ENCODE measurements at places on chromosomes 2 and 18.
A peak's percentile ranks its signal among the peaks of the same experiment; 100 is the strongest.

DNA sequence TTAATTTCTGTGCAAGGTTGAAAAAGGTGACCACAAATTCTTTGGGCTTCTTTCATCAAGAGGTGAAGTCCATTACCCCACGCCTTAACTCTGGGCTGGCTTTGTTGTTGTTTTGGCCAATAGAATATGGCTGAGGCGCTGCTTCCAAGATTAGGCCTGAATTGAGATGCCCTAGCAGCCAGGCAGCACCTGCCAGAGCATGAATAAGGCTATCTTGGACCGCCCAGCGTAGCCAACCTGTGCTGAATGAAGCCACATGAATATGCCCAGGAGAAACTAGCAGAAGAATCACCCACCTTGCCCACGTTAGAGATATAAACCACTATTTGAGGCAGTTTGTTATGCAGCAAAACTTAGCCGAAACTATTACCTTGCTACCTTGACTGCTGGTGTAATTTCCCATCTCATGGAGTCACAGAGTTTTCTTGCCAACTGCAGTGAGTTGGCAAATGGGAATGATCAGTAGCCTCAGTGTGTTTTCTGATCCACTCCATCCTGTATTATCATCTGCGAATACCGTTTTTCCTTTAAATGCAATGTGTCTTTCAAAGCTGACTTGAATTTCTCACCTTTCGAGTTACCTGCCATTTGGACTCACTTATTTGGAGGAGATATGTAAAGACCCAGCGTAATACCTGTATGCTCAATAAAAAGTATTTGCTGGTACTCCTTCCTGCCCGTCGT is 679 bp downstream of the TSGA10 start:
- DNase-seq = no peak

- no peak for DNase-seq
Measured at GRCh38 chr18:57585421-57585820, 1.1 kb downstream of the FECH start.

- peak; percentile 3 for DNase-seq
Measured at GRCh38 chr2:220585241-220585640, 957.8 kb downstream of the SLC4A3 start.

DNA sequence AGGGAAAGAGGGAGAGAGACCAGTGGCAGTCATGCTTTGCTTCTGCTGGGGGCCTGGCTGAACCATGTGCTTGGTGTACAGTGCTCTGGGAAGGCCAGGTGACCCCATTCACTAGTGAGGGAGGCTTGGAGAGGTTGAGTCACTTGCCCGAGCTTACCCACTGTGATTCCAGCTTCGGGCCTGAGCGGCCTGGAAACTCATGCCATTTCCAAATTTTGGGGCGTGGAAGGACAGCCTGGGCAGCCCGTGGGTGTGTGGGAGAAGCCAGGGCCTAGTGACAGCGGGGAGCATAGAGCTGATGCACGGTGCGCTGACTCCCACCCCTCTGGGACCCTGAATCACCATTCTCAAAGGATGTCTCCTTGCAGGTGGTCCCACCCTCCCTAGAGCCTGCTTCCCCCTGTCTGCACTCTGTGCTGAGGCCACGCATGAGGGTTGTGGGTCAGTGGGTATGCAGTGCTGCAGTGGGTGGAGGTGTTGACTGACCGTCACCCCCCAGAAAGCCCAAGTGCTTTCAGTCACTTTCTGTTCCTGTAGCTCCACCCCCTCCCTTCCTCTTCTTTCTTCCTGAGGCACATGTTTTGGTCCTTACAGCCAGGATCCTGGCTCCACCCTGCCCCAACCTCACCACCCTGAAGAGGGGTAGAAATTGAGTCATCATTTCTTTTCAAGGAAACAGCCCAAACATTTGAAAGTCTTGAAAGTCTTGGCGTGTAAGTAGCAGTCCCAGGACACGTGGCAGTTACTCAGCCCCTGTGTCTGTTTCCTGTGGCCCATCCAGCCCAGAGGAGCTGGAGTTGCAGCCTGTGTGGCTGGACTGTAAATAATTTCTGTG is 69.3 kb upstream of the MCFD2 start:
- DNase-seq = peak; percentile 83

- no peak for DNase-seq
Measured at GRCh38 chr2:162369551-162369950, 25.6 kb downstream of the GCA start.

GRCh38 chr2:38502107-38502506 is 100.6 kb downstream of the HNRNPLL start:
- DNase-seq = no peak

DNA sequence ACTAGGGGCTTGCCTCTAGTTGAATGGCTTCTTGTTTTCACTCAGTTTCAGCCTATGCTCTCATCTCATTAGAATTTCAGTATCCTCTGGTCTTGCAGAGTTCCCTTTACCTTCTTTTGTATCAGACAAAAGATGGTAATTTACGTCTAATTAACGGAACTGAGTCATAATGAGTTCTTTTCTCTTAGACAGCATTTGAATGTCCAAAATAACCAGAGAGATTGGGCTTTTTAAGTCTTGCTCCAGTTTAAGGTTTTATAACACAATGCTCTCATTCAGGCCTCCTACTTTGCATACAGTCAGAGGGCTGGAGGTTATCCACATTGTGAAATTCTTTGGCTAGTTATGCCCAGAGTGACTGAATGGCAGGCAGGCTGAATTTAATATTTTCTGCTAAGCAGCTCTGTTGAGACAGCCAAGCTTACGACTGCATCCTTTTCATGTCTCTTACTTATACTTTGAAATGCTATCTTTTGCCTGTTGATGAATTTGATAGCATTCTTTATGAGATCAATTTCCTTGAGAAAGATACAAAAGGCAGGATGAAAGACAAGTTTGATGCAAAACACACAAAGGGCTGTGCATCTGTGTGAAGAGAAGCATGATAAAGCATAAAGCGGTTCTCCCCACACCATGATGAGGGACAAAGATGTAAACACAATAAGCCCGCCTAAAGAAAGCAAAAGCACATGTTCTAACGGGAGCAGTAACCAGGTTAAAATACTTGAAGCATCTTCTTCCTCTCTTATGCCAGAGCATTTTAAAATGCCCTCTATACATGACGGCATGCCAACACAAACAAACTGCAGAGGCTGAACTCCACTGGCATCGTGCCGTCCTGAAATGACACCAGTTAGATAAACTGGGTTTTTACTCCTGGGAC is 90.0 kb downstream of the CDH2 start:
- no peak for DNase-seq

- DNase-seq = no peak
Measured at GRCh38 chr18:49936821-49937220, 123.5 kb upstream of the ACAA2 start.

DNA sequence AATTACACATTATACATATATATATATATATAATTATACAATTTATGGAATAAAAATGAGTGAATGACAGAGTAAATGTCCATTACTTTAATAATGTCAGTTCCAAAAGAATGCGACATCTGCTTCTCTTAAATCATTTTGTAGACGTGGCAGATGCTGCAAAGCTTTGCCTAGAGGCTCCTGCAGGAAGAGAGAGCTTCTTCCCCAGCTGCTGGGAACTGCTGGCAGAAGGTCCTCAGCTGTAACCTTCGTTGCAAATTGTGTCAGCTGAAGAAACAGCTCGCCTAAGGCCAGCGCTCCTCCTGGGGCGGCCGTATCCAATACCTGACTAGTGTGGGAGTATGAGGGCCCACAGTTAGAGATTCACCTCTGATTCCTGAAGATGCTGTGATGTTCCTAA is 9.6 kb upstream of the THNSL2 start:
- DNase-seq = no peak

DNA sequence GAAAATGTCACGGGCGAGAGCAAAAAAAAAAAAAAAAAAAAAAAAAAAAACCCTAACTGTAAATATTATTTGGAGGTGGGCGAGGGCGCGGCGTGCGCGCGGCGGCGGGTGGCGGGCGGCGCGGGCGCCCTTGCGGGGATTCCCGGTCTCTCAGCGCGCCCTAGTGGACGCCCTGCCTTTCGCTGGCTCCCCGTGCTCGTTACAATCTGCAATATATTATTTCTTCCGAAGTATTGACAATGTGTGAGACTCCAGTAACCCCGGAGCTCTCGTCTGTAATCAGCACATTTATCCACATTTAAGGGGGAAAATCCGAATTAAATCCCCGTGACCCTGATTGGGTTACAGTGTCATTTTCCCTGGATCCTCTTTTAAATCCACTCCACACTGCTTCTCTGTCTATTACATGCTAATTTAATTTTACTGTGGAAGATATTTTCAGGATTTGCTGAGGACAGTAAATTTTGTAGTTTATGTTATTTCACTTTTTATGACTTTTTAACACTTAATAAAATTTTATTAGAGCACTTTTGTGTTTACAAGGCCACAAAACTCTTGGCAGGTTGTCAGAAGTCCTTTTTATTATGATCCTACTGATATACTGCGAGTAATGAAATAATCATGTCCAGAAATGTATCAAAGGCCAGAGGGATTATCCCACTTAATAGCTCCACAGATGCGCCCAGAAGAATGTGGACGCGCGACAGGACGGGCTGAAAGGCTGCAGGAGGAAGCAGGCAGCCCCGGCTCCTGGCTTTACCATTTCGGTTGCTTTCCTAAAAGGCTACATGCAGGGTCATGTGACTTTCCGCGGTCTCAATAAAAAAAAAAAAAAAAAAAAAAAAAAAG is 369.1 kb downstream of the MTX2 start:
- peak; percentile 4 for DNase-seq

DNA sequence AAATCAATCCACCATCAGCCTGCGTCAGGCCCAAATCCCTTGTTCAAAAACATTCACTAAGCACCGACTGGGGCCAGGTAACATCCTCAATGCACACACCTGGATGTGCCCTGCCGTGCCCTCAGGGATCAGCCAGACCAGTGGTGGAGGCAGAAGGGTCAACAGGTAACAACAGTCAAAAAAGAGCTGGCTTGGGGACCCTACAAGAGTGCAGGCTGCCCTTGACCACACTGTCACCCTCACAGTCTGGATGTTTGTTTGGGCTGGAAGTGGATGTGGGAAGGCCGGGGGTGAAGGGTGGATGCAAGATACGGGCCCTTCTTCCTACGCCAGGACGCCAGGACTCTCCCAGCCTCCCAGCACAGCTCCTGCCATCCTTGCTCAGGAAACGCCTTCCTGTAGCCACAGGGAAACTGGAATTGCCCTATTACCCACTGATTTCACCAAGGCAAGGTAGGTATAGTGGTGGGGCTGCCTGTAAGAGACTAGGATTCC is 2.7 kb downstream of the BIN1 start:
- DNase-seq = no peak

DNA sequence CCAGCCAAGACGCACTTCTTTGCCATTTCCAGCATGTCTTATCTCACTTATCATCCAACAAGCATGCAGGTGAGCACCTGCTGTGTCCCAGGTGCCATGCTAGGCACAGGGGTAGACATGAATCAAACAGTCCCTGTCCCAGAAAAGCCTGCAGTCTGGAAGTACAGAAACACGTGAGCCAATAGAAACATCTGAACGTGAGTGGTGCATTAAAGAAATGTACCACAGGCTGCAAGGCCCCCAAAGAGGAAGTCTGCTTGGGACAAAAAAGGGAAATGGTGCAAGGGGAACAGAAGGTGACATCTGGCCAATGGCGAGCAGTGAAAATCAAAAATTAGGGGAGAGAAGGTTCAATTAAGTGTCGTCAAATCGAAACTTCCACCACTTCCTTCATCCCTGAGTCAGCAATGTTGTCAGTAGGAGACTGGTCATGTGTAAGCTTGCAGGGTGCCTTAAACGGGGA is 17.6 kb upstream of the TMEM247 start:
- no peak for DNase-seq

DNA sequence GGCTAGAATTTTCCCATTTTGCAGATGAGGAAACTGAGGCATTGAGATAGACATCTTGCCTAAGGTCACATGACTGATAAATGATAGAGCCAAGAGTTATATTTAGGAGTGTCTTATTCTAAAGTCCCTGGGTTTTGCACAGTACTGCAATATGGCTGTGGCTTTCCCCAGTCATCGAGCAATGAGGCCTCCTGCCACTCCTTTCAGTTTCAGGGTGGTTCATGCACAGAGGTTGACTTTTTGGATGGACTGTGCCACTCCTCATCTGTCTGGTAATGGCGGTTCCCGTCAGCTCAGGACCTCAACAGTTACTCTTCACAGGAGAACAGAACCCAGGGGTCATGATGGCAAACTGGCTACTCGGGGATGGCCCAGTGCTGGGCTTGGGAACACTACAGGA is 131.1 kb downstream of the ACKR3 start:
- DNase-seq = no peak

- DNase-seq = no peak
Measured at GRCh38 chr2:85731606-85732005, 22.2 kb upstream of the ATOH8 start.

GRCh38 chr2:230795856-230796255 is 68.9 kb upstream of the ITM2C start:
- DNase-seq = no peak

DNA sequence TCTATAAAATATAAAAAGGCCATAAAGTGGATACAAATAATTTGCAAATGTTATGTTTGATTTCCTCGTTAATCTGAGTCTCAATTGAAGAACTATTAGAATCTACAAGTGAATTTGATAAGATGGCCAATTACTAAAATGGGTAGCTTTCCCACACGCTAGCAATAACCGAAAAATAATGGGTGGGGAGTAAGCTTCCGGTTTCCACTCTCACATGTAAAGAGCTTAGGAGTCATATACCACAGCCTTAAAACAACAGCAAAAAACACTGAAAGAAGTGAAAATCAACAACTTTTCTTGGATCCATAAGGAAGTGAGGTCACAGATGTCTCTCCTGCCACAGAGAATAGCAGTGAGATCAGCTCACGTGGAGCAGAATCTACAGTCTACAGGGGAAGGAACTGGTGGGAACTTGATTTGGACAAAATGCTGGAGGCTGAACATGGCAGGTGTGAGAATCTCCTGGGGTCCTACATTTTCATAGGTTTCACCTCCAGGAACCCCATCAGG is 18.6 kb downstream of the THAP4 start:
- no peak for DNase-seq

GRCh38 chr2:216217904-216218260 is 108.7 kb downstream of the XRCC5 start:
- no peak for DNase-seq

- DNase-seq = no peak
Measured at GRCh38 chr18:51559198-51559901, 361.9 kb upstream of the MEX3C start.

DNA sequence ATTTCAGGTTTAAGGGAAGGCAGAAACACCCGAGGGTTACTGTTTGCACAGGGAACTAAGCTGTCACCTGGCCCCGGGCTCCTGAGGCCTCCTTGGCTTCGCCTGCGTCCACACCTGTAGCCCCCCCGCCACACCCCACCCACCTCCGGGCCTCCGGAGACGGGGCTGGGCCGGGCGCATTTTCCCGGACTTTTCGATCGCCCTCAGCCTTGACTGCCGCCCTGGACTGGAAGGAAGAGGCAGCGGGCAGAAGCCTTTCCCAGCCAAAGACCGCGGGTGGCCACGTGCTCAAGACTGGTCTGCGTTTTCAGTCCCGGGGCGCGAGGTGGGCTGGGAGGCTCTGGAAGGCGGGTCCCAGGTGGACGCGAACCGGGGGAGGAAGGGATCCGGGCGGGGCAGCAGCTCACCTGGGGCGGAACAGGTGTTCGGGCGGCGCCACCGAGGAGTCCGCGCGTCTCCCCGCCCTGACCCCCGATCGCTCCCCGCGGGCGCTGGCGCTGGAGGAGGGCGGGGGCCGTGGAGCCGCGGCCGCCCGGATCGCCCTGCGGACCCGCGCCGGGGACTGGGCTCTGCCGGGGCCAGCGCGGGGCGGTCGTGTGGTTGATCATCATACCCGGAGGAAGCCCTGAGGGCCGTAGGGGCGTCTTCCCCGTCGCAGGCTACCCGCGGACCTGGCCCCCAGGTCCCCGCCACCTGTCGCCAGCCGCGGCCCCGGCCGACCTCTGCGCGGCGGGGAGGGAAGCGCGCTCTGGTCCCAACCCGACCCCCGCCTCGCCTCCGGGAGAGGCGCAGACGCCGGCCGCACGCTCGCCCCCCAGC is 3.2 kb downstream of the ID2 start:
- no peak for DNase-seq

- DNase-seq = no peak
Measured at GRCh38 chr2:189412330-189412953, 28.8 kb upstream of the WDR75 start.

All from amniotic stem cell (primary cell).